ENCODE measurements at places on chromosomes 3 and 15.

GRCh38 chr15:77865701-77866100 lies 211.8 kb downstream of the TBC1D2B start:
- no peak for DNase-seq

- DNase-seq: no peak
These were observed 4.3 kb upstream of the SLC6A20 start for GRCh38 chr3:45800611-45801010.

- no peak for DNase-seq
These were observed 14.8 kb downstream of the ADAMTS7 start for GRCh38 chr15:78796510-78796909.

GRCh38 chr3:158974904-158975303 lies 173.1 kb downstream of the MFSD1 start:
- no peak for DNase-seq

GRCh38 chr15:39393575-39394335 lies 187.1 kb upstream of the THBS1 start:
- no peak for DNase-seq

- DNase-seq: no peak
These were observed 880 bp downstream of the NISCH start for GRCh38 chr3:52456169-52456799.

DNA sequence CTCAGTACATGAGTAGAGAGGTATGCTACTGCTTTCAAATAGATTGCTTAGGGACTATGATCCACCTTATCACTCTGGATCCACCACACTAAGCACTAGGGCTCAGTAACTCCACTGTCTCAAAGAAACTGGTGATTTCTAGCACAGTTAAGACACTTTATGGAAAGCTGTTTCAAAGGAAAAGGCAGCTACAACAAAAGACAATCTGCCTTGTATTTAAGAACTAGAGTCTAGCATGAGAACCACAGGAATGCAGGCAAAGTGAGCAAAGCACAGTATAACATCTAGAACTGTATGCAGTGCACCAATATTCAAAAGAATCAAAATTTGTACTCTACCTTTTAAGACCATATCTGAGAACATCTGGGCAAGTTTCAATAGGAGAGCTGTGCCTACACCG lies 17.9 kb downstream of the TFRC start:
- no peak for DNase-seq

DNA sequence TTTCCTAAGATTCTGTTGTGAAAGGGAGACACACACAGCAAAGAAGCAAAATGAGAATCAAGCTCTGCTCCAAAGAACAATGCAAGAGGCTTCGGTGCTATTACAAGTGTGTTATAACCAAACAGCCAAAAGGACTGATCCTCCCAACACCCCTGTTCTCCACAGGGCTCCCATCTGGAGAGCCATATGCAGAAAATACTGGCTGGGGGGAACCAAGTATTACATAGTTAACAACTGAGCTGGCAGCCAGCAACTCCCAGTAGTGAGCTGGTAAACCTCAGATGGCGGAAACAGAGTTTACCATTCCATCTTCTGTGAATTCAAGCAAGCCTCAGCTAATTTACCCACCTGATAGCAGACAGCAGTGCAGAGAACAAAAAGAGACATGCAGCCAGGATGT lies 156.4 kb downstream of the NTRK3 start:
- no peak for DNase-seq

DNA sequence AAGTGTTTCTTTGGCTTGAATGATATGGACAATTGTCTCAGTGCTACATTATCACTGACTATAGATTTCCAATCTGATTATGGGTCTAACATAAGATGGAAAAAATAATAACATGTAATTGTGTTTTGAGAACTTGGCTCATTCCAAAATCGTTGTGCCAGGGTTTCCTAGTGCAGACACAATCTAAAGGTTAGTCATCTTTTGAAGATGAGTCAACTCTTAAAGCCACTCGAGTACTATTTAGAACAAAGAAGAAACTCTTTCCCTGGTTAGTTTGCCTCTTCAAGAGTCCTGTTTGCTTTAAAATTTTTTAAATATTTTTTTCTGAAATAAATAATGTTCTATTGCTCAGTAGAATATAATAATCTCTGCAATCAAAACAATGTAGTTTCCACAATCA lies 301.0 kb downstream of the CADM2 start:
- DNase-seq: no peak

- DNase-seq: no peak
These were observed 240.2 kb upstream of the TPRG1 start for GRCh38 chr3:188931531-188931930.

DNA sequence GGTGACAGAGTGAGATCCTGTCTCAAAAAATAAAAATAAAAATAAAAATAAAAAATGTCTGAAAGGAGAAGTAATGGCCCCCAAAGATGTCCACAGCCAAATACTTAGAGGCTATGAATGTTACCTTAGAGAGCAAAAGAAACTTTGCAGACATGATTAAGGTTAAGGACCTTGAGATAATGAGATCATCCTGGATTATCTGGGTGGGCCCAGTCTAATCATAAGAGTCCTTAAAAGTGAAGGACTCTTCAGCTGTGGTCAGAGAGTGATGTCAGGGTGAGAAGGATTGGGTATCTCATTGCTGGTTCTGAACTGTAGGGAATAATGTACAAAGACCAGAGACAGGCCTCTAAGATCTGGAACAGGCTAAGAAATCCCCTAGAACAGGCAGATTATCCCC lies 84.9 kb upstream of the POU1F1 start:
- DNase-seq: no peak

- DNase-seq: no peak
These were observed 42.9 kb upstream of the ADAMTS9 start for GRCh38 chr3:64730681-64731080.

GRCh38 chr3:156655819-156656550 lies 18.4 kb upstream of the TIPARP start:
- no peak for DNase-seq

DNA sequence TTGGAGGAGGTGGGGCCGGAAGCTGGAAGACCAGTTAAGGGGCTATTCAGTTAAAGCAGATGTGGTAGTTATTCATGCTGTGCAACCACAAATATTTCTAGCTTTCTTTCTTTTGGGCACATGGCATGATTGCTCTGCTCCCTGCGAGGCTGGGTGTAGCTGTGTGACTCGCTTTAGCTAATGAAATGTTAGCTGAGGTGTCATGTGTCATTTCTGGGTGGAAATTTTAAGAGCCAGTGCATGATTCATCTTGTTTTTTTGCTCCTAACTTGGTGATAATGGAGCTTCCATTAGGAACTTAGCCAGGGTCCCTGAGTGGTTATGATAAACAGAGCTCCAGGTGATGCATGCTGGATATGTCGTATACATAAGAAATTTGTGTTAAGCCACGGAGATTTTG lies 300.6 kb downstream of the SATB1 start:
- DNase-seq: no peak

- DNase-seq: no peak
These were observed 522 bp downstream of the PDZRN3 start for GRCh38 chr3:73624017-73624820.

GRCh38 chr3:148694116-148694515 lies 3.6 kb upstream of the AGTR1 start:
- no peak for DNase-seq

GRCh38 chr3:54969652-54970051 lies 41.8 kb upstream of the LRTM1 start:
- DNase-seq: no peak

DNA sequence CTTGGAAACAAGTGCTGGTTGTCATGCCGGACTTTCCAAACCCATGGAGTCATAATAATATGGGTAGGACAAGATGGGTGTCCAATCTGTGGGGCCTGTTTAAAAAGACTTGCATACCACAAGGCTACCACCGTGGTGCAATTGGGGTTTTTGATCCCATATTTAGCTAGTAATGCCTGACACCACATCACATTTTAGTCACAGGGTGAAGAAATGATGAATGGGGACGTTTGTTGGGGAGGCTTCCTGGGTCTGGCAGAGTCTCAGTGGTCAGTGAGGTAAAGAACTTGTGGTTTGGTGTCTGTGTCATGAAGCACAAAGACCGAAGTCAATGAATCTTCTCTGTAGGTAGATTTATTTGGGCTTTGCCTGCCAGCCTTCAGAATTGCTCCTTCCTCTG lies 31.0 kb downstream of the P3H2 start:
- no peak for DNase-seq

GRCh38 chr15:29037997-29038705 lies 152.4 kb downstream of the APBA2 start:
- no peak for DNase-seq

All from GM18507 (cell line).